ENCODE measurements at places on chromosomes 2 and 18.

DNA sequence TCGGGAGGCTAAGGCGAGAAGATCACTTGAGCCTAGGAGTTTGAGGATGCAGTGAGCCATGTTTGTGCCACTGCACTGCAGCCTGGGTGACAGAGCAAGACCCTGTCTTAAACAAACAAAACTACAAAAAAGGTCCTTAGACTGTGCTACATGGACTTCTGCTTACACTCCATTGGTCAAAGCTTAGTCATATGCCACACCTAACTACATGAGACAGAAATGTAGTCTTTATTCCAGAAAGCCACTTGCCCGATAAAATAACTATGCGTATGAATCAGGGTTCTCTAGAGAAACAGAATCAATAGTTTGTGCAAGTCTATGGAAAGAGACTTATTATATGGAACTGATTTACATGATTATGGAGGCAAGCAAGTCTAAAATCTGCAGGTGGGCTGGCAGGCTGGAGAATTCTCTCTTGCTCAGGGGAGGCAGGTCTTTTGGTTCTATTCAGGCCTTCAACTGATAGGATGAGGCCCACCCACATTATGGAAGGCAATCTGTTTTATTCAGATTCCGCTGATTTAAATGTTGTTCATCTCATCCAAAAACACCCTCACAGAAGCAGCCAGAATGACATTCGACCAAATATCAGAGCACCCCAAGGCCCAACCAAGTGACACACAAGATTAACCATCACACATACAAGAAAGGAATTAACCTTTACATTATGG is 114.4 kb upstream of the SIX2 start:
- DNase-seq = no peak

- DNase-seq = no peak
These were observed 9.3 kb downstream of the ST6GAL2 start for GRCh38 chr2:106876699-106877098.

- DNase-seq = no peak
These were observed 124.2 kb upstream of the CCDC68 start for GRCh38 chr18:55083461-55083860.

DNA sequence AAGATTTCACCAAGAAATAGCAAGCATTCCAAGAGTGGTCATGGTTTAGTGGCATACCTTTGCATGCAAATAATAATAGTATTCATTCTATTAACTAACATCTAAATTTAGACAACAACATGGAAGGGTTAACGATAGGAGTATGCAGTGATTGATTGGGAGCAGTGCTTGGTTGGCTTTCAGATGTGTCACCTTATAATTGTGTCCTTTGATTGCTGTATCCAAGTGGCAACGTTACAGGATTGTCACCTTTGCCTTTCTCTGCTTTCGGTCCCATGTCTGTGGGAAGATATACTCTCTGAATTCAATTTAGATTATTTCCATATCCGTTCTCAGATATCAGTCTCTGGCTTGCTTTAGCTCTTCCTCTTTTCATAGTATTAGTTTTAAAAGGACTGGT is 152.8 kb upstream of the MAP3K20 start:
- no peak for DNase-seq

GRCh38 chr2:216687646-216688045 is 7.7 kb downstream of the IGFBP5 start:
- no peak for DNase-seq

DNA sequence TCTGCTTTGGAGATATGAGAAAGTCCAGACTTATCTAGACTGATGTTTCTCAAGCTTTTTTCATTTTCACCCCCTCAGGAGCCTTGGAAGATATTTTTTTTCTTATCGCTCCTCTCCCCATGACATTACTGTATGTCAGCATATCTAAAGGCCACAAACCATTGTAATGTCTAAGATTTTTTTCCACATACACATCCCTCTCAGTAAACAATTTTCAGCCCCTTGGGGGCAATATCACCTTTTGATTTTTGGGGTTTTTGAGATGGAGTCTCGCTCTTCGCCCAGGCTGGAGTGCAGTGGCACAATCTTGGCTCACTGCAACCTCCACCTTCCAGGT is 60.3 kb upstream of the REL start:
- no peak for DNase-seq

DNA sequence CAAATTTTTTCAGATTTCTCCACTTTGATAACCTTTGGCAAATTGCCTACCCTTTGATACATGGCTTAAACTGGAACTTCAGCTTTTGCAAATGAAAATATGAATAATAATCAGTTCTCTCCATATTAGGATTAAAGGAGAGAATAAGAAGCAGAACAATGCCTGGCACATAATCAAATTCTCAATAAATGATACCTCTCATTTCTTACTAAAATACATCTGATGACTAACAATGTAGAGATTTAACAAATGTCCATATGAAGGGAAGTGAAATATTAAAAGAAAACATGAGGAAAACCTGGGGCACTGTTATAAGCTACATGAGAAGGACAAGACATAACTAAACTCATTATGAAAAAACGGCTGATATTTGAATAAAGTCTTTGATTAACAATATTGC is 1103.6 kb downstream of the LRP1B start:
- DNase-seq = no peak

DNA sequence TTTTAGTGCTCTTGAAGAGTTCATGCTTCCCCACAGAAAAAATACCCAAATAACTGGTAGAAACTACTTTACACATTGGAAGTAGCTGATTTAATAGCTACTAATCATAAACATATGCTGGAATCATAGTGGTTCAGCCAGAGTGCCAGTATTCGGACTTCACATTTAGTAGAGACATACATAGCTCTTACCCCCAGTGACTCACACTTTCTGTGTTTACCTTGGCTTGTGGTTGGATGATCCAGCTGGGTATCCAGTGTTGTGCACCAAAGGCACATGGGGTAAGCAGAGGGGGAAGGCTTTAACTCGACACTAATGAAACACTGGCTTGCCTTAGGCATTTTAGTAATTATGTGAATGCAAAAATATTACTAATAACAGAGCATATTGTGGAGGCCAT is 18.1 kb downstream of the ARHGAP28 start:
- no peak for DNase-seq

DNA sequence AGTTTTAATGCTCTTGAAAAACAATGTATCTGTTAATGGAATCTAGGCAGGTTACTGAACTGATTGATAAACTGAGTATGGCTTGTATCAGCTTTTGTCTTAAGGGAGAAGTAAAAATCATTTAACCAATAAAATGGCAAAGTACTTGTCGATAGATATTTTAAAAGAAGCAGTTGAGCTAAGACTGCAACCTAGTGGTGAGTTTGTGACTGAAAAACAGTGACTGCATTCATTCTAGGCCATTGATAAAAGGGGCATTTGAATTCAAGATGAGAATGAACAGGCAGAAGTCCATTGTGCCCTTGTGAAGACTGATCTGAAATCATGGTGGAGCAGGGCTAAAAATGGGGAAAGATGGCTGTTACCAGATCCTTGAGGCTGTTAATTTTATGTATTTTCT is 59.4 kb upstream of the MSTN start:
- no peak for DNase-seq

DNA sequence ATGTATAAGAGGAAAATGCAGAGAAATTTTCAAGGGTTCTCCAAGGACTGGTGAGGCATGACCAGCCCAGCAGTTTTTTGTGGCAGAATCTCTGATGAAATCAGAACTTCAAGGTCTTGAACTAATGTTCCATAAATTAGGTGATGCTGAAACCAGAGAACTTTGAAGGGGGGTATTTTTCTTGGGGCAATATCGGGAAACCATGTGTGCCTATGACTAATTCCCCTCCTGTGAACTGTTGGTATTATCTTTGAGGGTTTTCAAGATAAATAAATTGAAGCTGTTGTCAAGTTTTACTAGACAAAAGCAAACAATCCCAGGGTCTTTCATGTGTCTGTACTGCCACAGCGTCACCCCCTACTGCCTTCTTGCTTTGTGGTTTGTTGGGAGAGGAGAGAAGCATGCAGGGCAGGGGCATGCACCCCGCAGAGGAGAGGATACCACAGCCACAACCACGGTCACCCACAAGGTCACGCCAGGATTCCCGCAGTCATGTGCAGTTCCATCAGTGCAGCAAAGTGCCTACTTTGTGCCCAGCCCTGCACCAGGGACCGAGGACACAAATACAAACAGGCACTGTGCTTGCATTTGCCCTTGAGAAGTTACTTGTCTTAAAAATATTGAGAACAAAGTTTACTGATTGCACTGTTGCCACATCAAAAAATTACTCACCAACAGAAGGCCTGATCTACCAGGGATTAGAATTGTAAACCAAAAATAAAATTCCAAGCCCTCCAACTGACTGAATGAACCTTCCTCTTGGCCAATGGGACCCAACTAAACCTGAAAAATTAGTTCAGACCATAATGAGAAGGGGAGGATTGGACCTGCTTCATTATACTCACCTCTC is 413.3 kb upstream of the TRIB2 start:
- DNase-seq = no peak

DNA sequence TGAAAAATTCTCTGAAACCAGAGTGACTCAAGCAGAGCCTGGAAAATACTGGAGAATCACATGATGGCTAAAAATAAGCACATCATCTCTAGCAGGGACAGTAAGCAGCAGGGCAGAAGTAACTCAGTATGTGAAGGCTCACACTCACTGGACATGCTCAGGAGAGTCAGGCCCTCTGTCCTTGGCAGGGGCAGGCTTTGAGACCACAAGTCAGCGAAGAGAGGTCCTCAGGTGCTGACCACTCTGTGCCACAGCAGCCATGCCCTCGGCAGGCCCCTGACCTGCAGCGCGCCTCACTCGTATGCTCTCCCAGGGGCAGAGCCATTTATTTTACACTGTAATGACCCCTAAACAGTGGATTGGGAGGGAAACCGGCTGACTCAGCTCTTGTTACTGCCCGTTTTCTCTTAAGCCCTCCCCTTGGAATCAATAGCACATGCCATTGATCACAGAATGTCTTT is 76.8 kb downstream of the MAPRE2 start:
- no peak for DNase-seq

DNA sequence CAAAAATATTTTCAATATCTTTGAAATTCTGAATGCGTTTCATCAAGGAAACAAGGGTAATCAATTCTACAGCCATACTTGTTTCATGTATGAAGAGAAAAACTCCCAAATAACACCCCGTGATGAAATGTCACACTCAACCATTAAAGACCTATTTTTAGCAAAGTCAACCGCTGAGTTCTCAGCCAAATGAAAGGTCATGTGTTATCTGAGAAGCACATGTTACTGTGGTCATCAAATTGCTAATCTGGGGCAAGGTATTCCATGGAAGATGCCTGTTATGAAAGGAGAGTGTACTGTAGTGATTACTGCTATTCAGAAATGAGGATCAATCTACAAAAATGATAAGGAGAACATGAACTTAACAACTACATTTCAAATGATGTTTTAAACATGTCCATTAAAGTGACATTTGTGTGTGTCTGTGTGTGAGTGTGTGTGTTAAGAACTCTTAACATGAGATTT is 126.7 kb downstream of the BCL2 start:
- no peak for DNase-seq

DNA sequence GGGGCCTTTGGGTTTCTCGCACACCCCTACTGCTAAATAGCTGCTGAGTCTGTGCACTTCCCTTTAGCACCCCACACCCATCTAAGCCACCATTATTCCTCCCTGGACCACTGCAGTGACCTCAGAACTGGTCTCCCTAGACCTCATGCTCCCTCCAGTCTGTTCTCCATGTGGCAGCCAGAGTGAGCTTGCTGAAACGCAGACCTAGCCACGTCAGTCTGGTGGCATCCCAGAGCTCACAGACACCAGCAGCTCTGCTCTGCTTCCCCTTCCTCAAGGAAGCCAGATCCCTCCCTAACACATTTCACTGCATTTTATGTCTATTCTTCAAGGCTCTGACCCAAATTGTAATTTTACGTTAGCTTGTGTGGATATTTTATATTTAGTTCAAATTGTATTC is 144.4 kb downstream of the DYSF start:
- DNase-seq = no peak

- no peak for DNase-seq
These were observed 253.8 kb downstream of the ARHGAP15 start for GRCh38 chr2:143383016-143383415.
